ENCODE measurements at places on chromosomes 11 and 22.

- no peak for DNase-seq
Measured at GRCh38 chr22:26974914-26975803, 317.8 kb downstream of the MIAT start.

- peak; percentile 91 for DNase-seq
Measured at GRCh38 chr11:36509694-36510593, at the start of gene TRAF6. Gene TRAF6, minus strand, starts transcription at chr11:36510272. Its CDS starts 8,757 bp downstream, at chr11:36501515.

- DNase-seq, result peak; percentile 32
Measured at GRCh38 chr11:78085972-78086371, 6.3 kb upstream of the NDUFC2 start.

GRCh38 chr22:35551549-35552177 lies 11.0 kb downstream of the RASD2 start:
- DNase-seq, result no peak

GRCh38 chr22:42912059-42912458 lies 55.0 kb upstream of the ARFGAP3 start:
- no peak for DNase-seq

- no peak for DNase-seq
Measured at GRCh38 chr11:102429691-102430090, 22.9 kb downstream of the TMEM123 start.

GRCh38 chr11:70790671-70791300 lies 392.5 kb downstream of the CTTN start:
- no peak for DNase-seq

- DNase-seq, result no peak
Measured at GRCh38 chr11:61958590-61958989, 8.4 kb downstream of the BEST1 start.

DNA sequence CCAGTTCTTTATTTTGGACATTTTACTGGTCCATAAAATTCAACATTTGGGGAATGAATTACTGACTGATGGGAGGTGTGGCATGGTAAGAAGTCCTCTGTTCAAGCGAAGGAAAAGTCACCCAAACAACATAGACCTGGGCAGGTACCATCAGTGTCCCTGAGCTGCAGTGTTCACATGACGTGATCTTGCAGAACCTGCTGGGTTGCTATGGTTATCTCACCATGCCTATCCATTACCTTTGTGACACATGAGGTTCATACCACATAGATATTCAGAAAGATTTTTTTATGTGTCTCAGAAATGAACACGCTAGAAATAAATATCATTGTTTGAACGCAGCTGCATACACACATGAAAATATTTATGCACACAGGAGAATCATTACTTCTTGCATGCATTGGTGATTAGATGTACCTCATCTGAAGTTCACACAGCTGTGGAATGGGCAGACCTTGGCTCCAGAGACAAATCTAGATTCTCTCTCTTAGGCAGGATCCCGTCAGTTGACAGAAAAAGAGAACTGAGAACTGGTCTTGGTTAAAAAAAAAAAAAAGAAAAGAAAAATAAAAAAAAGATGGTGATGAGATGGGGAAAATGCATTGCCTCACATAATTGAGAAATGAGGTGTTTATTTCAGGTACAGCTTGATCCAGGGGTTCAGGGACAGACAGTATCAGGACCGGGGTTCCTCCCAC lies 21.4 kb upstream of the RCN1 start:
- DNase-seq, result no peak

DNA sequence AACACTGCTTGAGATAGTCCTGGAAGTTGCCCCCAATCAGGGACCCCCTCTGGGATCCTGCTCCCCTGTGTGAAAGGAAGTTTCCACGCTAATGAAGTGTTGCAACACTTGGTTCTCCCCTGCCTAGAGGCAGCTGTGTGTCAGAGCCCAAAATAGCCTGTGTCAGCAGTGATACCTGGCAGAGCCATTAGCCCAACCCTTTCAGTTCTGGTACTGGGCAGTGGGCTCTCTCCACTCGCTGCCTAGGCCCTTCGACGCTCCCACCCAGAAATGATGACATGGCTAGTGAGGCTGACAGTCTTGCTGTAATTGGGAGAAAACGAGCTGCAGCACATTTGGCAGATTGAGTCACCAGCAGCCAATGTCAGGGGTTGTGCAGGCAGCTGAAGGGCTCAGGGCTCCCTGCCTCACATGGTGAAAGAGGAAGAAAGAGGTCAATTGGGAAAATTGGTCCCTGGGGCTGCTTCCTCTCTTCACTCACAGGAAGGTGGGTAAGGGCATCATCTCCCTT lies 1.4 kb upstream of the NXF1 start:
- DNase-seq, result no peak
